ENCODE measurements at places on chromosomes 1 and 21. TPM values are rescaled to one million over a fixed set of nuclear protein-coding genes. Genes with fewer than 3 reads are reported as not detected.

DNA sequence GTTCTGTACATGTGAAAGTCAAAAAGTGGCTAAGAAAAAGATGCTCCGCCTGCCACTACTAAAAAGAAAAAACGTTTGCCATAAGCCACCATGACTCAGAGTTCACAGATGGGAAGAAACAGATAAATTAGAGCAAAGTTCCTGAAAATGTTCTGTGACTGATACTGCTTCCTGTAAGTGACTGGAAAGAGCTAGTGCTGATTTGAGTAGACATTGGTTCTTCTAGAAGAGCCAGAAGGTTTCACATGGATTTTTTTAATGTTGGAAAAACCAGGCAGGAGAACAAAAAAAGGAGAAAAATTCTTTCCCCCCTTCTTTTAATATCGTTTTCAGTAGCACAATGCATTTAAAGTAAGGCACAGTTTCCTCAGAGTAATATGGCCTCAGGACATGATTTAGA lies 221.4 kb downstream of the HLX start:
- DNase-seq: peak; percentile 78

DNA sequence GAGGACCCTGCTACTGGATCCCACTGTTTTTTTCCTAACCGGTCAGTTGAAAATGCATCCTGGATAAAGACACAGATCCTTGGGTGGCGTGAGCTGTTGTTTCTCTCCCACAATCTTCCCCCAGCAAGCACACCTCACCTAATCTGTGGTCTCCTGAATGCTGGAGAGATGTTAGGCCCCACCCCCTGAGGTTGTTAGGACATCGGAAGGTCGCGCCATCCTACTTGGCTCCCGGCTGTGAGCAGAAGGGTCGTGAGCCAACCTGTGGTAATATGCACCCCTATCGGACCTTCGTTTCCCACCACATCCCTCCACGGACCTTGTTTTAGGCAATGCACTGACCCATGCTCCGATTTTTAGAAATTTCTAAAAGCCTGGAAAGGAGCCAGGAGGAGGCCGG lies 89.9 kb upstream of the IPO9 start:
- DNase-seq: no peak

DNA sequence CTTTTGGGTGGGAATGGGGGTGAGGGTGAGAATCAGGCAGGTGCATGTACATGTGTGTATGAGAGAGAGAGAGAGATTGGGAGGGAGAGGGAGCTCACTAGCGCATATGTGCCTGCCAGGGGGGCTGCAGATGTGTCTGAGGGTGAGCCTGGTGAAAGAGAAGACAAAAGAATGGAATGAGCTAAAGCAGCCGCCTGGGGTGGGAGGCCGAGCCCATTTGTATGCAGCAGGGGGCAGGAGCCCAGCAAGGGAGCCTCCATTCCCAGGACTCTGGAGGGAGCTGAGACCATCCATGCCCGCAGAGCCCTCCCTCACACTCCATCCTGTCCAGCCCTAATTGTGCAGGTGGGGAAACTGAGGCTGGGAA lies 95.0 kb downstream of the EPHB2 start:
- DNase-seq: no peak

- no peak for DNase-seq
Observed at GRCh38 chr21:42047821-42048613, 23.1 kb upstream of the UMODL1 start.

DNA sequence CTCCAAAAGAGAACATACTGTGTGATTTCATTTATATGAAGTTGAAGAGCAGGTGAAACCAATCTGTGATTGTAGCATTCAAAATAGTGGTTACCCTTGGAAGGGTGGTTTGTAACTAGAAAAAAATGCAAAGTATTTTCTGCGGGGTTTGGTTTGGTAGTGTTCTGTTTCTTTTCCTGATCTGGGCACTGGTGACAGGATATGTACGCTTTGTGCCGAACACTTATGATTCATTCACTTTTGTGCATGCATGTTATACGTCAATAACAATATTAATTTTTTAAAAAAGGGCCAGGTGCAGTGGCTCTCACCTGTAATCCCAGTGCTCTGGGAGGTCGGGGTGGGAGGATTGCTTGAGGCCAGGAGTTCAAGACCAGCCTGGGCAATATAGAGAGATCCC lies 63.8 kb downstream of the CD34 start:
- DNase-seq: no peak

DNA sequence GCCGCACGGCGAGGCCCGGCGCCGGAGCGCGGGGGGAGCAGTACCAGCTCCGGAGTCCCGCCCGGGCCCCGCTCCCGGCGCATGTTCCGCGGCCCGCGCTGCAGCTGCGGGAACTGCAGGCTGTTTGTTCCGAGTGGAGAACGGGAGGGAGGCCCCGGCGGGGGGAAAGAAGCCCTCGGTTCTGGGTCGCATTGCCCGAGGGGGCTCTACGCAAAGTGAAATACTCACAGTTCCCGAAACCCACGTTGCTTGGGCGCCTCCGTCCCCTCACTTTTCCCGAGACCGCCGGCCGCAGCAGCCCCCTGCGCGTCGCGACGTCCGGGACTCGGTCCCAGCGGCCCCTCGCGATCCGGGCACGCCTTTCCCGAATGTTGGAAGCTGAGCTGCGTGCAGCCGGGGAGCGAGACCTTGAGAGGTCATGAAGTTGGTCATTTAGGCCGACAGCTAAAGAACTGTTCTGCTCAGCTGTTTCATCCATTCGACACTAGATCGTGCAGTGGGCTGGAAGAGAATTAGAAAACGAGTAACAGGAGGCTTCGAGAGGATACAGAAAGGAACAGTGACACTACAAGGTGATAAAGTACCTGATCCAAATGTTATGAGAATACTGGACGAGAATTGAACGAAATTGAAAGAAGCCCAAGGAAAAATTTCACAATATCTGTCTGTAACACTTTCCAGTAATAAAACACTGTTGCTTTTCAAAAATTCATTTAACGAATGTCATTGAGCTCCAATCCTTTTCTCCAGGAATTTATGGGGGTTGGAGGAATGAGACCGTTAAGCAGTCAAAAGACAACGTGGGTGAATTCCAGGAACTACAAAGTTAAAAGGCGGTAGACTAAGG lies 657 bp upstream of the LIN9 start:
- no peak for DNase-seq

DNA sequence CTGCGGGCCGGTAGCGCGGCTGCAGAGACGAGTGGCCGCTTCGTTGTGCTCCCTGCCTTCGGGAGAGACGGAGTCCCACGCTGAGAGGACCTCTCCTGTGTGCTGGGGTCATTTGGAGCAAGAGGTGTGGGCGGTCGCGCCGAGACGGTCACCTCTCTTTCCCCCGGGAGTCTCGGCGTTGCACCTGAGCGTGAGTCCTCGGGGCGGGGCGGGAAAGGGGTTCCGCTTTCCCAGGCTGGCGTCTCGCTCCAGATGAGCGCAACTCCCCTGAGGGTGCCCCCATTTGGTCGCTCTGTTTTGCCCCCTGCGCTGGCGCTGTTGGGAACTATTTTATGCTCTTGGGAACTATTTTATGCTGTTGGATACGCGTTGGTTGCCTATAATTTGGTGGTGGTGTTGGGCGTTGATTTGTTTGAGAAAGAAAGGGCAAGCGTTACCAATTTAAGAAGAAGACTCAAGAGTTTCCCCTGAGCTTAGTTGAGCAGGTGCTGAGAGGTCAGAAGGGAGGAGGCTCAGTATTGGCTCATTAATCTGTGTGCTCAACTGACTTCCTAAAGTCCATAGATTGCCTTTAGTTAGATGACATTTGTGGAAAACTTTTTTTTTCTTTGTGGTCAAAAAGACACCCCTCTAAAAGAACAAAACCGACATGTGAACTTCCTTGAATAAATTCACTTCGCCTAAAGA lies 683 bp downstream of the LRRC8B start:
- no peak for DNase-seq

GRCh38 chr21:28704746-28705145 lies 287.9 kb downstream of the LTN1 start:
- DNase-seq: no peak

GRCh38 chr21:18245464-18245967 lies 883 bp downstream of the CHODL start:
- DNase-seq: peak; percentile 15

GRCh38 chr1:234562334-234562733 lies 47.6 kb downstream of the IRF2BP2 start:
- no peak for DNase-seq

DNA sequence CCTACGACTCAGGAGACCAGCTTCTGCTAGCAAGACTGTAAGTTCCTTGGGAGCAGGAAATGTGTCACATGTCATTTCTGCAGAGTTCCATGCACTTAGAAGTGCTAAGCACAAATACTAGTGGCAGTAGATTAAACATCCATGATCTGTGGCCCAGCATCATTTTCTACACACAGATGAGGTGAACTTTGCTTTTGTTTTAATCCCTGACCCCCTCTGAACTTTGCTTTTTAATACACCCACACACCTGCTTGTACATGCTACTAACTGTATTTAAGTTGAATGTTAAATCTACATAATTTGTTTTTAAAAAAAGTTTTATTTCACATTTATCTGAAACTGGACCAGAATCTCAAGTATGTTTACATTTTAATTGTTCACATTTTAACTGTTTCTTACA lies 24.5 kb downstream of the SLC35D1 start:
- no peak for DNase-seq

- DNase-seq: no peak
Observed at GRCh38 chr1:196619721-196620120, 11.5 kb upstream of the KCNT2 start.

GRCh38 chr1:28666806-28667205 lies 1.8 kb upstream of the GMEB1 start:
- DNase-seq: no peak

DNA sequence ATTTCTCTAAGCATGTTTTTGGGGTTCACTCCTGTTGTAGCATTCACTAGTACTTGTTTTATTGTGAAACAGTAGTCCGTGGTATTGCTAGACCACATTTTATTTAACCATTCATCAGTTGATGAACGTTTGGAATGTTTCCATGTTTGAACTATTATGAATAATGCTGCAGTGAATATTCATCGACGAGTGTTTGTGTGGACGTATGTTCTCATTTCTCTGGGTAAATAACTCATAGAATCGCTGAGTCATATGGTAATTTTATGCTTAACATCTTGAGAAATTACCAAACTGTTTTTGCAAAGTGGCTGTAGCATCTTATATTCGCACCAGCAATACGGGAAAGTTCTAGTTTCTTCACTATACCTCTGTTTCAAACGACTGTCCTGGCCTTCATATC lies 28.0 kb upstream of the KAZN start:
- no peak for DNase-seq

DNA sequence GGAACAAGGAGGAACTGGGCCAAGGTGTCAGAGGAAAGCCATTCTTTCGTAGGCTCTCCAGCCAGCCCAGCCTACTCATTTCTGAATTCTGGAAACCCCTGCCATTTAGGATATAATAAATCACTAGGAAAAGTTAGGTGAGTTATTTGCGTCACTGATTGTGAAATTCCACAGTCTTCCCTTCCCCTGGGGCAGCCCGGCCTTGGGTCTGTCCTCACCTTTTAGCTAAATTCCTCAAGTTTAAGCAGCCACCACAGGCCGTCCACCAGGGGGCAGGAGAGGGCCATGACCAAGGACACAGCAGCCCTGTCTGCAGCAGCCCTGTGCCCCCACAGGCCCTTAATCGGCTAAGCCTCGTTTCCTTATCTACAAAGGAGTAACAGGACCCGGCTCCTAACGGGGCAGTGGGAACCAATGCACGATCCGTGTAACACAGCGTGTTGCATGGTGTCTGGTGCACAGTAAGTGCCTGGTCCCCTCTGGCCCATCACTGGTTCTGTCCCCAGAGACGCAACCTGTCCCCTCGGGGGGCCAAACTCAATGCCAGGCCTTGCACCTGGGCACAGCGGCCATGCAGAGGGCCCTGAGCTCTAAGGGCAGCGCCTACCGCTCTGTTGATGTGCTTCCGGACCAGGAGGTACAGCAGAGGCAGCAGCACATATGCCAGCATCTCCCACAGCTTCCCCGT lies 18.1 kb downstream of the GPR157 start:
- peak; percentile 88 for DNase-seq

DNA sequence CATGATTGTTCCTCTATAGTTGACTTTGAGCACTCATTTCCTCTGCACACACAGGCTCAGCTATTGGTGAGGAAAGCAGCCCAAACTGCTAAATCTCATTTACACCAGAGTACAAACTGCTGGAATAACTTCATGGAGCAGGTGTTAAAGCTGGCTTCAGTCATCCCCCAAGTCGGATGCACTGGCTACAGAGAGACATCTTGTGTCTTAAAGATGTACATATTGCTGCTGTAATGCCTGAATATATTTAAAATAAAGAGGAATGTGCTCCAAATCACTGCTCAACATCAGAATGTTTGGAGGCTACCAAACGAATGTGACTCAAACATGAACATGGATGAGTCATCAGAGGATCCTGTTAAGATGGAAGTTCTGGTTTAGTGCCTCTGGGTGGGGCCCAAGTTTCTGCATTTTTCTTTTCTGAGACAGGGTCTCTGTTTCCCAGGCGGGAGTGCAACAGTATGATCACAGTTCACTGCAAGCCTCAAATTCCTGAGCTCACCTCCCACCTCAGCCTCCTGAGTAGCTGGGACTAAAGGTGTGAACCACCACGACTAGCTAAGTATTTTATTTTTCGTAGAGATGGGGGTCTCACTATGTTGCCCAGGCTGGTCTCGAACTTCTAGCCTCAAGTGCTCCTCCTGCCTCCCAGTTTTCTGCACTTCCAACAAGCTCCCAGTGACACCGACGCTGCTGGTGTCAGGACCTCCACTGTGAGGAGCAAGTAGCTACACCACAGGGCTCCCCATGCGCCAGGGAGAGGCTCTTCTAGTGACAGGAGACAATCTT lies 79.0 kb upstream of the KRTAP19-8 start:
- peak; percentile 40 for DNase-seq

DNA sequence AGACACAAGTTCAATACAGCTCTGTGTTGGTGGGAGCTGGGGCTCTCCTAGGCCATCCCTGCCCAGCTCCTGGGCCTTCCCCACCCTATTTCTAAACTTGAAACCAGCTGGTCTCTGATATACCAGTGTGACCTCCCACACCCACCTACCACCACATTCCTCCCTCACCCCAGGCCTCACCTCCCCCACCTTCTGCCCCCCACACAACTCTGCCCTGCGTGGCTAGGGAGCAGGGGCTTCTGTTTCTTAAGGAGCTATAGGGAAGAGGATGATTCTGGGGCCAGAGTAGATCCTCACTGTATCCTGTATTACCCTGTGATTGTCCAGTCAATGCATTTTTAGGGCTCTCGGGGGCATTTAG lies 16.5 kb downstream of the NES start:
- no peak for DNase-seq

DNA sequence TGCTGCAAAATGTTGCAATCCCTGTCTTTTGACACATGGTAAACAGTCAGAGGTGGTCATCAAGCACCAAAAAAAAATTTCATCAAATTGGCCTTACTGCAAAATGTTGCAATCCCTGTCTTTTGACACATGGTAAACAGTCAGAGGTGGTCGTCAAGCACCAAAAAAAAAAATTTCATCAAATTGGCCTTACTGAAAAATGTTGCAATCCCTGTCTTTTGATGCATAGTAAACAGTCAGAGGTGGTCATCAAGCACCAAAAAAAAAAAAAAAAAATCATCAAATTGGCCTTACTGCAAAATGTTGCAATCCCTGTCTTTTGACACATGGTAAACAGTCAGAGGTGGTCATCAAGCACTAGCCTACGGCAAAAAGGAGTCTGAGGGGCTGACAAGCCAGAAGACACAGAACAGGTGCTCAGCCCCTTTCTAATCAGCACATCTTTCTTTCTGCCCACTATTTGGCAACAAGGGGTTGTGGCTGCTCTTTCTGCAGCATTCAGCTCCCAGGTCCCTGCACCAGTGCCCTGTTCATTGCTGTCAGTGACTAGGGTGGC lies 223.8 kb downstream of the KCNH1 start:
- DNase-seq: no peak

The PRCC gene
- total RNA-seq: 29.4 TPM

The KIRREL1 gene
- total RNA-seq: 80.2 TPM

The LMX1A gene
- not detected for total RNA-seq

The TTC22 gene
- total RNA-seq: not detected

The TRABD2B gene
- 0.96 TPM for total RNA-seq

The RNF186 gene
- not detected for total RNA-seq

The CYP4X1 gene
- not detected for total RNA-seq

The FAM110D gene
- total RNA-seq: not detected

Data from Caki2 (cell line).